ENCODE measurements at places on chromosomes 6 and 20.

- no peak overlapping the region for H3K4me3 ChIP-seq
- no peaks in the 10 kb centered on the region for H3K36me3 ChIP-seq
- H3K4me1 ChIP-seq, result no peaks in the 10 kb centered on the region
- H3K27me3 ChIP-seq, result no peaks in the 10 kb centered on the region
Measured at GRCh38 chr6:139313229-139313628, 21.4 kb upstream of the TXLNB start.

DNA sequence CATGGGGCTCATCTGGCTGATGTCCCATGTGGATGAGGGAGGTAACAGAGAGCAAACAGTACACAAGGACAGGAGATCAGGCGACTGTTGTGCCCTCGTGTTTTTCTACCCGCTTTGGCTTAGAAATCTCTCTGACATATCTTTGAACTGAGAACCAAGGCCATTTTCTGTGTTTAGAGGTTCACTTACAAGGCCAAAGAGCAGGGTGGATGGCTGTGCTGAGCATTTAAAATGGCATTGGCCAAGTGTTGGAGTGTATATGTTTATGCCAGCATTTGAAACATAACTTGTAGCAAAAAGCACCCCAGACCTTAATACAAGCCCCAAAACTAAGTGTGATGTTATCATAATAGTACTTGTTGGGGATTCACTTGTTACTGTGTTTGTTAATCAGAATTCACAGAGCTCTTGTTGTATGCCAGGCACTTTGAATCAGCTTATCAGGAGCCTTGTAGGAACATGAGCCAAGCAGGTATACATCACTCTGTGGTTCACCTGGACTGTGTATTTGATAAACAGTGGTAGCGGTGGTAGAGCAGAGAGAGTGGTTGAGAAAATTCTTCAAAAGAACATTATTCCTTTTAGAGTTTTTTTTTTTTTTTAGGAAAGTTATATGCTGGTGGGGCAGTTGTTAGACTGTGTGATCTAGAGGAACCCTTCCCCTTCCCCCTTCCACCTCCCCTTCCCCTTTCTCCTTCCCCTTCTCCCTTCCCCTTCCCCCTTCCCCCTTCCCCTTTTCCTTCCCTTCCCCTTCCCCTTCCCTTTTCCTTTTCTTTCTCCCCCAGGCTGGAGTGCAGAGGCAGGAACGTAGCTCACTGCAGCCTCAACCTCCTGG, 71.3 kb downstream of the ATRN start:
- no peak for DNase-seq
- no peaks in the 10 kb centered on the region for H3K27me3 ChIP-seq
- no peak overlapping the region for H3K27ac ChIP-seq
- H3K4me1 ChIP-seq, result no peaks in the 10 kb centered on the region
- H3K36me3 ChIP-seq, result no peaks in the 10 kb centered on the region

DNA sequence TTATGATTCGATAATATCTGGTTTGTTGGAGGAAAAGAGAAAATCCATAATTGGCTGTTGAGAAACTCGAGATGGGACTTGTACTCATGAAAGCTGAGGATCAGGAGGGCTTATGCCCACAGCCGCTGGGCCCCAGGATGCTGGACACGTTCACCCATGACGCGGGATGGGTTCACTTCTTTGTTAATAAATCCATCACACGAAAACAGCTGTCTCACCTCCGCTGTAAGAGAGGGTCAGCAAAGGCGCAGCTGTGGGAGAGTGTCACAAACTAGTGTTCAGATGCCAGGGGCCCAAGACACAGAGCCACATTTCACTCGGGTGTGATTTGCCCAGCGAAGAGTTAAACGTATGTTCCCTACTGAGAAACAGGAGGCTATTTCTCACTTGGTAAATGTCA, 315.1 kb downstream of the THBS2 start:
- no peaks in the 10 kb centered on the region for H3K36me3 ChIP-seq
- DNase-seq, result no peak
- H3K4me1 ChIP-seq, result no peaks in the 10 kb centered on the region
- no peak overlapping the region for H3K4me3 ChIP-seq

- no peaks in the 10 kb centered on the region for H3K27me3 ChIP-seq
- no peaks in the 10 kb centered on the region for H3K36me3 ChIP-seq
- DNase-seq, result peak; percentile 87
- H3K4me3 ChIP-seq, result peak within 1 kb of the TSS; percentile 79
Measured at GRCh38 chr20:48827855-48828733, at the start of gene PREX1. PREX1 (minus strand) TSS chr20:48827999; CDS start chr20:48827860, 139 bp downstream.

GRCh38 chr6:7848229-7848628, 62.4 kb downstream of the TXNDC5 start:
- H3K27me3 ChIP-seq, result peaks cover 3% of the 10 kb centered on the region
- no peaks in the 10 kb centered on the region for H3K36me3 ChIP-seq
- H3K4me1 ChIP-seq, result no peaks in the 10 kb centered on the region
- no peak overlapping the region for H3K4me3 ChIP-seq
- no peak overlapping the region for H3K27ac ChIP-seq

DNA sequence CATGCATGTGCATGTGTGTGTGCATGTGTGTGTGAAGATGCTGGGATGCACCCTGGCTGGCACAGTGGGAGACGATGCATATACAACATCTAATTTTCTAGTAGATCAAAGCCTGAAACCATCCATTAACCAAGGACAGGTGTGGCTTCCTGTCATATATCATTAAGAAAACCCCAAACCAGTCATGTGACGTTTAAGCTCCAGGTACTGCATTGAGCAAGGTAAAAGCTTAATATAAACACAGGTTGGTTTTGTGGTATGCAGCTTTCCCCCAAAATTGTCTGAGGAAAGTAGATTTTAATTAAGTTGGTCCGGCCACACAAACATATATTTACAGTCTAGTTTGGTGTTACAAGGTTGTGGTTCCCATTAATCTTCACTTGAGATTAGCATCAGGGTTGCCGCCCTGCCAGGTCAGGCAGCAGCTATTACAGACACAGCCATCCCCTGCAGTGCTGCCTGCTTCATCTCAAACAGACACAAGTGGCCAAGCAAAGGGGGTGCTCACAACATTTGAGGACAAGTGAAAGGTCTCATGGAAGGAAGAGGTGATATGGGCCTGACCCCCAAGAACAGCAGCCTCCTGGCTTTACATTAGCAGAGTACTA, 48.6 kb upstream of the NAA20 start:
- H3K27ac ChIP-seq, result no peak overlapping the region
- no peak overlapping the region for H3K4me3 ChIP-seq
- no peaks in the 10 kb centered on the region for H3K36me3 ChIP-seq
- no peak for DNase-seq
- peaks cover 8% of the 10 kb centered on the region for H3K4me1 ChIP-seq

GRCh38 chr20:58246346-58246745, 17.9 kb upstream of the ANKRD60 start:
- peaks cover 19% of the 10 kb centered on the region for H3K36me3 ChIP-seq
- DNase-seq, result no peak
- no peaks in the 10 kb centered on the region for H3K4me1 ChIP-seq
- H3K27ac ChIP-seq, result no peak overlapping the region
- no peaks in the 10 kb centered on the region for H3K27me3 ChIP-seq

GRCh38 chr6:142381845-142382378, 80.1 kb downstream of the ADGRG6 start:
- no peaks in the 10 kb centered on the region for H3K4me1 ChIP-seq
- H3K27ac ChIP-seq, result no peak overlapping the region
- no peaks in the 10 kb centered on the region for H3K36me3 ChIP-seq

GRCh38 chr6:160337991-160338390, 10.2 kb upstream of the SLC22A3 start:
- H3K4me3 ChIP-seq, result no peak overlapping the region
- DNase-seq, result no peak
- H3K36me3 ChIP-seq, result no peaks in the 10 kb centered on the region
- H3K27ac ChIP-seq, result no peak overlapping the region
